ENCODE measurements at places on chromosomes 5 and 9.

DNA sequence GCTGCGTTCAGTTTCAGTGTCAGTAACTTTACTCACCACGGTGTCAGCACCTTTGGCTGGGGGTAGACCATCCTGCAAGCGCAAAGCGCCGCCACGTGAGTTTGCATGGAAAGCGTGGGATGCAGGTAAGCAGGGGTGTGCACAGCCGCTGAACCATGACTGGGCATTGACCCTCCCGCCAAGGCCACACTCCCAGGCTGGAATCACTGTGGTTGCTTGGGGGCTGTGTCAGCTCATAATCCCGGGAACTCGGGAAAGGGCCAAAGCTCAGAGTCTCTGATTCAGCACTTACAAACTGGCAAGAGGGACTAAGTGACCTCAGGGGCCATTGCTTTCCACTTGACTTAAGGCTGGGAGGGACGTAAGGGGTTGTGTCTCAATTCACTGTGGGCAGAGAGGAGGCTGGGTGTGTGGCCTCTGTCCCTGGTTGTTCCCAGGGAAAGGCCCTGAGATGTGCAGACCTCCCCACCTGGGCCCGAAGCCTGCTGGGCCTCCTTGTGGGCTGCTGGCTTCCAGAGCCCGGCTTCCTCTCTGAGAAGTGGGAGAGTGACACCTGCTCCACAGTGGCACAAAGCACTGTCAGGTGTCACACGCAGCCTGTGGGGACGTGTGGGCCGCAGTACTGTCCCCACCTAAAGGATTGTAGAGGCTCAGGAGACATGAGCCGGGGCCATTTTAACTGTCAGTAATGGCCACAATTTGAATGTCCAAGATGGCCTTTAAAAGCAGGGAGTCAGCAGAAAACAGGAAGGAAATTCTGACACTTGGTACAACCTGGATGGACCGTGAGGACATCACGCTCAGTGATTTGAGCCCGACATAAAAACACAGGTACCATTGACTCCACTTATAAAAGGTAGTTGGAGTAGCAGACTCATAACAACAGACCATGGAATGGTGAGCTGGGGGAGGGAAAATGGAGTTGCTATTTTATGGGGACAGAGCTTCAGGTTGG is 16.7 kb downstream of the ABO start:
- DNase-seq: no peak

- DNase-seq: no peak
These were observed at the start of gene OSMR for GRCh38 chr5:38845526-38846378. Gene OSMR, plus strand, starts transcription at chr5:38846012. Its CDS starts 23,033 bp downstream, at chr5:38869045.

DNA sequence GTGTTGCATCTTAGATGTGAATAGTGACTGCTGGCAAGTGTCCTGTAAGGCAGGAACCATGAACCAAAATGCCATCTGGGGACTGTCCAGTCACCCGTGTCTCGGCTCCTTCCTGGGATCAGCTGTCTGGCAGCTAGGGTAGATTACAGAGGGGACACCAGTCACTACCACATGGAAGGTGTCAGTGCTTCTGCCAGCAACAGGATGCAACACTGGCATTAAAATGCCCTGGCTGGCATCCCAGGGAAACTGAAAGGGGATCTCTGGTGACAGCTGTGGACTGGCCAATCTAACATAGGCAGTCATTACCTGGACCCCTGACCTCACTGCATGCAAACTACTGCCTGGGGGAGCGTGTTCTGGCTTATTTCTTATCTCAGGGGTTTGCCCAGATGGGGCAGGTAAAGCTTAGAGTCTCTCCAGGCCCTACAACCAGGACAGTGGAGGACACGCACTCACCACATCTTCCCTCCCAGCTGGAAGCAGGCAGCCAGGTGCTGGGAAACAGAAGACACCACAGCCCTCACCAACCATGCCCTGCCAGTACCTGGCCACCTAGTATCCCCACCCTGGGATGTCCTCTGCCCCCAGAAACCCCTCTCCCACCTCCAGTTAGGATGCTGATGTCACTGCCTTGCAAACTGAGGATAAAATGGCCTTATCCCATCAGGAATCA is 83.8 kb downstream of the SEMA4D start:
- DNase-seq: no peak

DNA sequence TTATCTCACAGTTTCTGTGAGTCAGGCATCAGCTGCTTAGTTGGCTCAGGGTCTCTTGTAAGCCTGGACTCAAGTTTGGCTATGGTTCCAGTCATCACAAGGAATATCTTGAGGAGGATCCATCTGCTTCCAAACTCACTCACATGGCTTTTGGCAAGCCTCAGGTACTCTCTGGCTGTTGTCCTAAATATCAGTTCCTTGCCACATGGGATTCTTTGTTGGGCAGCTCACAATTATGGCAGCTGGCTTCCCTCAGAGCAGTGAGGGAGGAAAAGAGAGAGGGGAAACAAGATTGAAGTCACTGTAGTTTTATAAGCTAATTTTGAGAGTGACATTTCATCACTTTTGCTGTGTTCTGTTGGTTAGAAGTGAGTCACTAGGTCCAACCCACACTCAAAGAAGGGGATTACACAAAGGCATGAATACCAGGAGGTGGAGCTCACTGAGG is 144.5 kb downstream of the GCNT1 start:
- DNase-seq: no peak

- peak; percentile 7 for DNase-seq
These were observed 103.8 kb downstream of the RPS23 start for GRCh38 chr5:82174128-82174918.

DNA sequence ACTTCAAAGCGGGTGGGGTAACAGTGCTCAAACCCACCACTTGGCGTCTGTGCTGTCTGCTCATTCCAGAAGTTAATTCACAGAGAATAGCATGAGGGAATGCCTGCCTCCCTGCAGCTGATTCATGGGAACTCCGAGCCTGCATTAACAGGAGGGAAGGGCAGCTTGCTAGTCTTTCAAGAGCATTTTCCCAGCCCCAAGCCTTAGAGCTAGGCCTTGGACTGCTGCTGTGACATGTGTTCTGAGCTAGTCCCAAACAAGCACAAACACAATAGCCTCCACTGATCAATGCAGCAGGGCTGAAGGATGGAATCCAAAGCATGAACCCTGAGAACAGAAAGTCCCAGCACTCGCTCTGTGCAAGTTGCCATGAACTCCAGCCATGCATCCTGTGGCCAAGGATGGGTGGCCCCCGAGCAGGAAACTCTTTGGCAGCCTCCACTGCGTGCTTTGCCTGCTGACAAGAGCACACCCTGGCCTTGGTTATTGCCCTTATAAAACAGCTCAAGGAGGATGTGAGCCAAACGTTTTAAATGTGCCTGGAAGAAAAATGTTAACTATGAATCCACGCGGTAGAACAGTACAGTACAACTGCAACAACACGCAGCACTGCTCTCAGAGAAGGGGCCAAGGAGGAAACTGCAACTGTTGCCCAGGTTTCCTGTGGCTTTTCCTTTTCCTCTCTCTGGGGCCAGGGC is 653.1 kb upstream of the KLF4 start:
- no peak for DNase-seq

- no peak for DNase-seq
These were observed 191.8 kb downstream of the SEMA6A start for GRCh38 chr5:116382874-116383266.

GRCh38 chr9:87853876-87854579 is 28.6 kb upstream of the SPATA31E1 start:
- DNase-seq: no peak

DNA sequence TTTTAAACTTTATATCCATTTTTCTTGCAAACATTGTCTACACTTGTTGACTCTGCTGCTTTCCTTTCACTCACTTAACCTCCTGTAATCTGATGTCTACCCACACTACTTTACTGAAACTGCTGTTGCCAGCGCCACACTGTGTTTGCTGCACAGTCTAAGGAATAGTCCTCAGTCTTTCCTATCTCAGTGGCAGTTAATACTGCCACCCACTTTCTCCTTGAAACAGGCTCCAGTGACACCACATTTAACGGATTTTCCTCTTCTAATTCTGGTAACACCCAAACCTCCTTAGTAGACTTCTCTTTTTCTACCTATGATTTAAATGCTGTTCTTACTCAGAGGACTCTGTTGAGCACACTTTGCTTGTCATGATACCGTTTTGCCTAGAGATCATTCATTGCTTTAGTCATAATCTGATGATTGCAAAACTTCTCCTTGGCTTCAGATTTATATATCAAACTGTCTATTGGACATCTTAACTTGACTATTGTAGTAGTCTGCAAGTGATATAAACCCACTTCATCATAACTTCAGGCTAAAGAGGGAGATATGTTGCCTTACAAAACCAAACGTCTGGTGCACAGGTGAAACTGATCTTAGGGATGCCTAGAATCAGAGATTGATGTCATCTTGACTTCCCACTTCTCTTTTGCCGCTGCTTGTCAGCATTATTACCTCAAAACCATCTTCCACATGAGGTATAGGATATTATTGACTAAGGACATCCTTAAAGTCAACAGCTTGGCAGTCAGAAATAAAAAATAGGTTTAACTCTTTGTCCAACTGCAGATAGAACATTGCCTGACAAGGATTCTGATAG is 94.1 kb downstream of the CDC42SE2 start:
- DNase-seq: no peak

- DNase-seq: no peak
These were observed 39.5 kb upstream of the GLRX start for GRCh38 chr5:95861864-95862561.
